Uterus (tissue), 4 donors: ENCODE measurements at places on chromosomes 3 and 15. TPM values are rescaled to one million over a fixed set of nuclear protein-coding genes. Genes with fewer than 3 reads are reported as not detected.

The PLCB2 gene
- total RNA-seq: 10.2 TPM

The FBLN2 gene
- 49.4 TPM for total RNA-seq

DNA sequence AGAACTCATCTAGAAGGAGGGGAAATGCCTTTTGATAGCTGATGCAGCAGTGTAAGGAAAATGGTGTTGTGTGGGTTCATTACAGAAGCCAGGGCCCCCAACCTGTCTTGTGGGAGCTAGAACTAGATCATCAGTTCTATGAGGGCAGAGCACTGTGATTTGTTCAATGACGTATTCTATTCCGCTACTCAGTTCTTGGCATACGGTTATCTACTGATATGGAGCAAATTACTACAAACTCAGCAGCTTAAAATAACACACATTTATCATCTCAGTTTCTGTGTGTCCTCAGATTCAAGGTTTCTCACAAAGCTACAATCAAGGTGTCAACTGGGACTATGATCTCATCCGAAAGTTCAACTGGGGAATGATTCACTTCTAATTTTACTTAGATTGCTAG lies 250.5 kb downstream of the FEZF2 start:
- DNase-seq: no peak
- no peaks in the 10 kb centered on the region for H3K4me1 ChIP-seq
- H3K27me3 ChIP-seq: no peaks in the 10 kb centered on the region
- H3K36me3 ChIP-seq: no peaks in the 10 kb centered on the region
- H3K4me3 ChIP-seq: no peak overlapping the region

GRCh38 chr3:59313365-59313764 lies 263.5 kb upstream of the CFAP20DC start:
- H3K4me1 ChIP-seq: no peaks in the 10 kb centered on the region
- no peaks in the 10 kb centered on the region for H3K27me3 ChIP-seq
- H3K27ac ChIP-seq: no peak overlapping the region
- H3K4me3 ChIP-seq: no peak overlapping the region
- DNase-seq: no peak

DNA sequence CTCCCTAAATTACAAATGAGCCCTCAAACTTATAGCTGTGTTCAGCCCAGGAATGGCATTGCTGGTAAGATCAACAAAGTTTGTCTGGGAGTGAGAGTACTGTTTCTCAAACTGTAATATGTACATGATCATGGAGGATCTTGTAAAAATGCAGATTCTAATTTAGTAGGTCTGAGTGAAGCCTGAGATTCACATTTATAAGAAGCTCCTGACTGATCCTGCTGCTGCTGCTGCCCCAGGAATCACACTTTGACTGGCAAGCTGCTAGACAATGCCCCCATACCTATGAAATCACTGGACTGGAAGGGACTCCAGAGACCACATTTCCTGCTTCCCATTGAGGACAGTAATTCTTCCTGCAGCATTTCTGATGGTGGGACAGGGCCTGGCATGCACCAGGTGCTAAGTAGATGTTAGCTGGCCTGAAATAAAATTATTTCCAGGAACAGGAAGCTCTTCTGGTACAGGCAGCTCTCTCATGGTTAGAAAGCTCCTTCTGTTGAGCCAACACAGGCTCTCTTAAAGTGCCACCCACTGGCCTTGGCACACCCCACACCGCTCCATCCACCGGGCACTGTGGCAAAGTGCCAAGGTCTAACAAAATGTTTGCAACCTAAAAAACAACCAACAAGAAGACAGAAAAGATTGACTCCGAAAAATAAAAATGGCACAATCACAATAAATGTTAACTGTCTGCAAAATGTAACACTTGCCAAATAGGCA lies 36.7 kb upstream of the ZNF710 start:
- no peaks in the 10 kb centered on the region for H3K4me1 ChIP-seq
- H3K27ac ChIP-seq: no peak overlapping the region
- no peaks in the 10 kb centered on the region for H3K27me3 ChIP-seq
- no peak overlapping the region for H3K4me3 ChIP-seq
- DNase-seq: no peak
- no peaks in the 10 kb centered on the region for H3K36me3 ChIP-seq

- no peak overlapping the region for H3K4me3 ChIP-seq
- H3K27ac ChIP-seq: no peak overlapping the region
- H3K27me3 ChIP-seq: no peaks in the 10 kb centered on the region
Measured at GRCh38 chr3:158652463-158652862, 8.1 kb downstream of the GFM1 start.

GRCh38 chr3:124741027-124741426 lies 10.8 kb downstream of the UMPS start:
- H3K27me3 ChIP-seq: no peaks in the 10 kb centered on the region
- no peak overlapping the region for H3K4me3 ChIP-seq
- H3K36me3 ChIP-seq: no peaks in the 10 kb centered on the region
- no peaks in the 10 kb centered on the region for H3K4me1 ChIP-seq

GRCh38 chr3:126413693-126414080 lies 19.0 kb downstream of the CFAP100 start:
- no peaks in the 10 kb centered on the region for H3K27me3 ChIP-seq
- H3K36me3 ChIP-seq: no peaks in the 10 kb centered on the region
- no peaks in the 10 kb centered on the region for H3K4me1 ChIP-seq
- H3K27ac ChIP-seq: no peak overlapping the region

The FBXW12 gene
- total RNA-seq: 0.55 TPM

GRCh38 chr15:85772668-85773067 lies 22.1 kb downstream of the KLHL25 start:
- H3K36me3 ChIP-seq: no peaks in the 10 kb centered on the region
- peak overlapping the region; percentile 42 for H3K27ac ChIP-seq
- H3K4me3 ChIP-seq: no peak overlapping the region
- H3K27me3 ChIP-seq: no peaks in the 10 kb centered on the region

The LRRIQ4 gene
- total RNA-seq: not detected

The PLA2G4E gene
- total RNA-seq: not detected

GRCh38 chr15:94259863-94260262 lies 28.5 kb downstream of the MCTP2 start:
- H3K4me1 ChIP-seq: no peaks in the 10 kb centered on the region
- no peak for DNase-seq
- no peak overlapping the region for H3K27ac ChIP-seq
- H3K4me3 ChIP-seq: no peak overlapping the region

GRCh38 chr3:169604568-169604967 lies 58.9 kb downstream of the MECOM start:
- H3K27me3 ChIP-seq: no peaks in the 10 kb centered on the region
- no peak overlapping the region for H3K27ac ChIP-seq
- no peaks in the 10 kb centered on the region for H3K4me1 ChIP-seq
- H3K4me3 ChIP-seq: no peak overlapping the region

The IMPG2 gene
- 0.70 TPM for total RNA-seq

The ITIH1 gene
- not detected for total RNA-seq

- H3K4me3 ChIP-seq: no peak overlapping the region
- DNase-seq: no peak
- no peaks in the 10 kb centered on the region for H3K27me3 ChIP-seq
- H3K4me1 ChIP-seq: no peaks in the 10 kb centered on the region
Measured at GRCh38 chr3:177816667-177817208, 619.5 kb upstream of the TBL1XR1 start.

The TUSC7 gene
- not detected for total RNA-seq

The PRSS50 gene
- 0.55 TPM for total RNA-seq

GRCh38 chr3:153260681-153261080 lies 98.7 kb downstream of the RAP2B start:
- H3K27me3 ChIP-seq: no peaks in the 10 kb centered on the region
- no peaks in the 10 kb centered on the region for H3K36me3 ChIP-seq
- no peak for DNase-seq
- no peak overlapping the region for H3K4me3 ChIP-seq

DNA sequence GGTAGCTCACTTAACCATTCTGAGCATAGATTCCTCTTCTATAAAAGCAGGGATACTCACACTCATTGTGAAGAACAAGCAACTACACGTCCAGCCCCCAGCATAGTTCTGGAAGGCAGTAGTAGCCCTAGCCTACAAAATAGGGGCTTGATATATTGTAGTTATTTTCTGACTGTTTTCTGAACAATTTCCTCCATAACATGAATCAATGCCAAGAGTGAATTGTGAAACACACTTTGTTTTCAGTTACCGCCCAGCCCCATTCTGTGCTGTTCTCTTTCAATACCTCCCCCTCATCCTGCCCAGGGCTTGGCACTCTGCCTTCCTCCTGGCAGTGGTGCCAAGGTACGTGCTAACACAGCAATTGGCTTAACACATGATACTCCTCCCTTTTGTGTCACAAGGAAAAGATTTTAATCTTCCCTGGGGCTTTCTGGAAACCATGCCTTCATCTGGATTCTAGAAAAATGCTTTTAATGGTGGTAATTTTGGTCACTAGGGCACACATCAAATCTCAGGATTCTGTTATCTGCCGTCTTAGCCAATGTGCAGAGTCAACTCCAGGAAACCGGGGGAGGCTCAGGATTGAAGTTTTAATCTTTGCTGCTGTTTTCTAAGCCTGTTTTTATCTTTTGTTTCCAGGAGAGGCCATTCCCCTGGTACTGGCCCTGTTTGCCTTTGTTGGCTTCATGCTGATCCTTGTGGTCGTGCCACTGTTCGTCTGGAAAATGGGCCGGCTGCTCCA lies 37.2 kb downstream of the IL20RB start:
- H3K27me3 ChIP-seq: no peaks in the 10 kb centered on the region

- no peaks in the 10 kb centered on the region for H3K36me3 ChIP-seq
- no peaks in the 10 kb centered on the region for H3K27me3 ChIP-seq
- H3K4me1 ChIP-seq: no peaks in the 10 kb centered on the region
Measured at GRCh38 chr3:161822291-161822690, 325.7 kb downstream of the OTOL1 start.

DNA sequence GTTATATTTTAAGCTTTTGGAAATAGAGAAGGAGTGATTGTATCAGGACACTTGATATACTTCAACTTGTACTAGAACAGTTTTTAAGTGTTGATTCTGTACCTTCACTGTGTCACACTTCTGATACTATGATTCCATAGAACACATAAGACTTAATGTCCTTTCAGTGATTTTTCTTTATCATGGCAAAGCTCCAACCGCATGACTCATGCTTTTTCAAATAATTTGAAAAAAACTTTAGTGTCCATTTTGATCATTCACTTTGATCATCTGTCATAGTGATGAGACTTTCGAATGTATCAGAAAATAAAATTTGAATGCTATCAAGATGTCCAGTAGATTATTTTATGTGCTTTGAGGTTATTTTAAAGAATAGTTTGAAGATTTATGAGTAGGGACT lies 32.0 kb downstream of the AP4E1 start:
- no peak overlapping the region for H3K27ac ChIP-seq
- no peak overlapping the region for H3K4me3 ChIP-seq
- no peaks in the 10 kb centered on the region for H3K36me3 ChIP-seq
- H3K27me3 ChIP-seq: no peaks in the 10 kb centered on the region

GRCh38 chr3:74491874-74492273 lies 122.6 kb downstream of the CNTN3 start:
- no peak overlapping the region for H3K4me3 ChIP-seq
- H3K36me3 ChIP-seq: no peaks in the 10 kb centered on the region
- no peaks in the 10 kb centered on the region for H3K27me3 ChIP-seq
- DNase-seq: no peak

DNA sequence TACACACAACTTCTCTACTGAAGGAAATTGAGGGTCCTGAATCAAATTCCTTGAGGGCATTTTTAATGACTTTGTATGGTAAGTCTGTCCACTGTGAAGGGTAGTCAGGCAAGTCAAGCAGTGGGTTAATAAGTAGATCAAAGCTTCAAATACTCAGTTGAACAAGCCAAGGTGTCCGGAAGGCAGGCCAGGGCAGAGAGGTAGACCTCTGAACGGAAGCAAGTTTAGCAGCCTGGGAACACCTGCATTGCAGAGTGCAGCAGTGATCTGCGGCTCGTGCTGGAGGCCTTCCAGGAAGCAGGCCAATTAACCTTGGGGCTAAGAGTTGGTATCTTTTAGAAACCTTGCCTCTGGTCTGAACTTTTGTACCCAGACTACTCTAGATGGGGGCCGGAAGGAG lies 143.8 kb downstream of the LRTM1 start:
- no peak for DNase-seq
- no peaks in the 10 kb centered on the region for H3K36me3 ChIP-seq
- no peaks in the 10 kb centered on the region for H3K27me3 ChIP-seq
- no peaks in the 10 kb centered on the region for H3K4me1 ChIP-seq
- H3K4me3 ChIP-seq: no peak overlapping the region

- H3K27me3 ChIP-seq: no peaks in the 10 kb centered on the region
- H3K4me1 ChIP-seq: no peaks in the 10 kb centered on the region
- no peak overlapping the region for H3K4me3 ChIP-seq
- no peak overlapping the region for H3K27ac ChIP-seq
- H3K36me3 ChIP-seq: no peaks in the 10 kb centered on the region
Measured at GRCh38 chr3:21533002-21533401, 218.0 kb downstream of the ZNF385D start.

GRCh38 chr3:59512066-59512465 lies 462.2 kb upstream of the CFAP20DC start:
- H3K4me1 ChIP-seq: no peaks in the 10 kb centered on the region
- no peak overlapping the region for H3K27ac ChIP-seq
- H3K27me3 ChIP-seq: no peaks in the 10 kb centered on the region
- H3K4me3 ChIP-seq: no peak overlapping the region
- no peaks in the 10 kb centered on the region for H3K36me3 ChIP-seq

DNA sequence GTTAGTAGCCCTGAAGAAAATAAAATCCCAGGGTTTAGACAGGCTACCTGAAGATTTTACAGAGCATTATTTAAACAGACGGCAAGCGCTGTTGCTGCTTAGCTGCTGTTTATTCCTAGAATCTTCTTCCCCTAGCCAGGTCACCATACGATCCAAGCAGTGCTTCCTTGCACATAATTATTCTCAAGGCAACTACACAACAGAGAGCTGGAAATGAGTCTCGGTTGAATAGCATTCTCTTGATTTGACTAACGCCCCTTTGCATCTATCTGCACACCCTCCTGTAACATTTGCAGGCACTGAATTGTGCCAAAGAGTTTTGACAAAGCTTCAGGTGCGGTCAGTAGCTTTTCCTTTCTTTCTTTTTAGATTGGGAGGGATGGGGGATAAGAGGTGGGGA lies 564.4 kb downstream of the TBL1XR1 start:
- no peaks in the 10 kb centered on the region for H3K27me3 ChIP-seq
- no peak overlapping the region for H3K4me3 ChIP-seq
- H3K36me3 ChIP-seq: no peaks in the 10 kb centered on the region
- H3K27ac ChIP-seq: no peak overlapping the region

The ISY1 gene
- 35.8 TPM for total RNA-seq

DNA sequence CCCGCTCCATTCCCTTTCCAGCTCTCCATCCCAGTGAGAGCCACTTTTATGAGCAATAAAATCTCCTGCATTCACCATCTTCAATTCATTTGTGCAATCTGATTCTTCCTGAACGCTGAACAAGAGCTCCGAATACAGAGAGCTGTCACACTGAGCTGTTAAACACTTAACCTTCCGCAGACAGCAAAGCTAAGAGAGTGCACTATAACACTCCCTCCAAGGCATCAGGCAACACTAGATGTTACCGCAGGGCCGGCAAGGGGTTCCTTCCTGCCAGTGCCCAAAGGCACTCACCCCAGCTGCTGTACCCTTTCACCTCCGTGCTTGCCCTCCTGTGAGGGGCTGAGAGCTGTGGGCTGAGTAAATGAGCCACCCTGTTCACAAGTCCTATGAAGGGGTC lies 85.6 kb downstream of the BCHE start:
- no peak for DNase-seq
- no peaks in the 10 kb centered on the region for H3K4me1 ChIP-seq
- H3K36me3 ChIP-seq: no peaks in the 10 kb centered on the region
- H3K4me3 ChIP-seq: no peak overlapping the region
- H3K27me3 ChIP-seq: no peaks in the 10 kb centered on the region

The GXYLT2 gene
- total RNA-seq: 1.3 TPM

The GOLGA6L10 gene
- 2.8 TPM for total RNA-seq

The RBP2 gene
- not detected for total RNA-seq

GRCh38 chr3:16504242-16504641 lies 9.3 kb downstream of the RFTN1 start:
- no peak overlapping the region for H3K4me3 ChIP-seq
- no peaks in the 10 kb centered on the region for H3K4me1 ChIP-seq
- DNase-seq: no peak
- no peak overlapping the region for H3K27ac ChIP-seq
- H3K36me3 ChIP-seq: no peaks in the 10 kb centered on the region

The SNTN gene
- total RNA-seq: not detected

The MINDY2 gene
- total RNA-seq: 17.2 TPM

The ENTPD3 gene
- total RNA-seq: 0.95 TPM
